Activated naive CD4-positive, alpha-beta T cell treated with anti-CD3 and anti-CD28 coated beads, Interleukin-2, amount 50 U/mL, for 16 hours (primary cell): ENCODE measurements at places on chromosomes 5 and 9.

DNA sequence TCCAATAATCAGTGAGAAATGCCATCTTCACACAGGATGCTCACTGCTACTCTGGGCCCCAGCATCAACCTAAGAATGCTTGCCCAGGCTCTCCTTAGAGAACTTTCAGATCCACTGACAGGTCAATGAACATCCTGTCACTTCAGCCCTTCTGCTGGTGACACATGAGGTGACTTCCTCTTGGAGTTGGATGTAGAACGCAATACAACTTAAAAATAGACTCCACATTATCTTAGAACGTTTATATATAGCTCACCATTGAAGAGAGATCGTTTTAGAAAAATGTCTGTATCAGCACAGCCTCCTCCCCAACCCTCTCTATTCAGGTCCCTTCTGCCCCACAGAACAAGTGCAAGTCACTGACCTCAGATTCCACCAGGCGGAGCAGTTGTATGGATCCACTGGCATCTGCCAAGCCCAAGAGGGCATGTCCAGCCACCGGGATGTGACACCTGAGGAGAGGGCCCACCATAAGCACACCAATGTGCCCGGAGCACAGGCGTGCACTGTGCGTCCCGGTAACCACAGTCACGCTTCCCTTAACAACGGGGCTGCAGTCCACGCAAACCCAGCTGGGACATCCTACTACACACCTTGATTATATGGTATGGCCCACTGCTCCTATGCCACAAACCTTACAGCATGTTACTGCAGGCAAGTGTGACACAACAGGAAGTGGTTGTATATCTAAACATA, 2.9 kb downstream of the DPH7 start:
- no peak for DNase-seq

DNA sequence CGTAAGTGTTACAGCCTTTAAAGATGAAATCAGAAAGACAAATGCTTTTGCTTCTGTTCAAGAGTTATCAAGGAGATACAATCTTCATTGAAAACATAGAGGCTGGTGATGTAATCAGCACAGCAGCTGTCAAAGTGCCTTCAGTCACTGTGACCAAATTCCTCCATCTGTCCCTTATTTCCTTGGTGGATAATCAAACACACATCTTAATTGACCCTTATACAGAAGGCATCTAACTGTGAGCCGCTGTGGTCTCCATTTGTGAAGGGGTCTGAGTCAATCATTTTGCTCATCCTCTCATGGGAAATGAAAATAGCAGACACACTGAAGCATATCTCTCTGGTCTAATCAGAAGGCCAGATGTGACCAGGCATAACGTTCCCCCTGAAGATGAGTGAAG, 130.1 kb upstream of the TLR4 start:
- no peak for DNase-seq

- DNase-seq, result peak; percentile 58
These were observed 78.9 kb downstream of the SEMA4D start for GRCh38 chr9:89418882-89419640.

GRCh38 chr5:10600626-10601245, 36.9 kb downstream of the ANKRD33B start:
- peak; percentile 26 for DNase-seq

GRCh38 chr9:90795871-90796317, 5.7 kb upstream of the SYK start:
- no peak for DNase-seq

DNA sequence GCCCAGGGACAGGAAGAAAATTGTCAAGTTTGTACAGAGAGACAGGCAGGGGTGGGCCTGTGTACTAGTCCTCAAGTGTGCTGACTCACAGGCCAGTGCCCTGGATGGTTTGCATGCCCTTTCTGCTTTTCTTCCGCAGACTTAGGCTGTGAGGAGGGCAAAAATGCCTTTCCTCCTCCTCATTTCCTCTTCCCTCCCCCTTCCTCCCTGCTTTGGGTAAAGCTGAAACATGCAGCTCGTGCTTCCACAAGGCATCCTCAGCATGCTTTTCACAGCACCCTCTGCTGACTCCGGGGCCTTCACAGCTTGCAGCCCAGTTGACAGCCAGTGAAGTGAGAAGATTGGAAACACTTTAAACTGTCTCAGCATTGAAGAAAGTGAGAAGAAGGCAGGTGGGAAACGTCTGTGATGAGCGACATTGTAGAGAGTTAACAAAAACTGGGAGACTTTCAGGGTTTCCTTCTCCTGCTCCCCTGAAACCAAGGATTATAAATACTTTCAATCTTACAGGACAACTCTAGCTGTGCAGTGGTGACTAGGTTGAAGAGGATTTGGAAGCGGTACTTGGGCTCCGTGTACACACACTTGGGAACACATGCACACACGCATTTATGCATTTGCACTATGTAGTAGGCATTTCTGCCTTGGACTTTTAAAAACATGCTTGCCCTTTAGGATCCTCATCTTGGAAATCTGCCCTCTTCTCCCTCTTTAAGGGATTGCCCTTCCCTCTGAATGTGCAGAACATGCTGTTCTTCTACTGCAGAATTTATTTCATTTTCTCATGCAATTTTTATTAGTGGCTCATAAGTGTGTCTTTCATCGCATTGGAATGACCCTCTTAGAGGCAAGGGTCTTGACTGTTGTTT, 138.8 kb downstream of the GRIA1 start:
- no peak for DNase-seq

DNA sequence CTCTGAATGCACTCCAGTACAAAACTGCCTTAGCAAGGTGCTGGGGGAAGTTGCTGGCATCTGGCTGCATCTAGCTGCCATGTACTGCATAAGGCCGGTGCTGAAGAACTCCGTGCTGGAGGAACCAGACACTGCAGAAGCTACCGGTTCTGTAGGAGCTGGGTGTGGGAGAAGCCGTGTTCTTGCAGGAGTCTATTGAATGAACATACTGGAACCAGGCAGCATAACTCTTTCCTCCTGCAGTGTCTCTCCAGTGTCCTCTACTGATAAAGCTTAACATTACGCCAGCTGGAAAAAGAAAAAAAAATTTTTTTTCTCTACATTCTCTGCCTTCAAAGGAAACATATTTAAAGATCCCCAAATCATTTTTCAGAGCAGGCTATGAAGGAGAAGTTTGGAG, 38.5 kb downstream of the VPS13A start:
- no peak for DNase-seq

- DNase-seq, result peak; percentile 71
These were observed 11.5 kb downstream of the SARDH start for GRCh38 chr9:133726401-133727276.

GRCh38 chr5:67746103-67746502, 469.5 kb upstream of the PIK3R1 start:
- DNase-seq, result no peak

DNA sequence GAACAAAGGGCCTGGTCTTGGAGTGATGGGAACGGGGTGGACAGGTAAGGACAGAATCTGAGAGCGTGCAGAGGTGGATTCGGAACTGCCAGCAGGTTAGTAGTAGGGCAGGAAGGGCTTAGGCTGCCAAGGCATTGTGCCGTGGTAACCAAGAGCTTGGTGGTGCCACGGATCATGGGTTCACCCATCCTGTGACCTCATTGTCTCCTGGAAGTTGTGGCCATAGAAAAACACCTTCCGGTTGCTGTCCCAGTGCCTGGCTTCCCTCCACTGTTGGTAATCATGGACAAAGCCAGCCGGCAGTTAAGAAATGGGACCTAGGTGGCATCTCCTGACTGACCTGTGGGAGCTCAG, 42.5 kb upstream of the CFAP157 start:
- DNase-seq, result no peak

- DNase-seq, result no peak
These were observed 28.5 kb upstream of the MATR3 start for GRCh38 chr5:139265001-139265400.

DNA sequence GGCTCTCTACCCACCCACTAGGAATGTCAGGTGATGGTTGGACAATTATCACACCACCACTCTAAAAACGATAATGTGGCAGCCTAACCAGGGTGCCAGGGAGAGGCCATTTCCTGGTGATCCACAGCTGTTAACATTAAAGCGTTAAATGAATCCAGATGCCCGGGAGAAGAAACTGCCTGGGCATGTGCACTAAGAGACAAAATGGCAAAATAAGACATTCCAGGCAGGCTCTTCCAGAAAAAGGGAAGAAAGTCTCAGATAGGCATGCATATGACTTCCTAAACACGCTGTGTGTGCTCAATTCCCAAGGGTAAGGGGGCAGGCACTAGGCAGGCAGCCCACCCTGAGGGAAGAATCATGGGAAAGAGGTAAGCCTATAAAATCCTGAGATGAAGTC, 4.6 kb upstream of the TXN start:
- no peak for DNase-seq

DNA sequence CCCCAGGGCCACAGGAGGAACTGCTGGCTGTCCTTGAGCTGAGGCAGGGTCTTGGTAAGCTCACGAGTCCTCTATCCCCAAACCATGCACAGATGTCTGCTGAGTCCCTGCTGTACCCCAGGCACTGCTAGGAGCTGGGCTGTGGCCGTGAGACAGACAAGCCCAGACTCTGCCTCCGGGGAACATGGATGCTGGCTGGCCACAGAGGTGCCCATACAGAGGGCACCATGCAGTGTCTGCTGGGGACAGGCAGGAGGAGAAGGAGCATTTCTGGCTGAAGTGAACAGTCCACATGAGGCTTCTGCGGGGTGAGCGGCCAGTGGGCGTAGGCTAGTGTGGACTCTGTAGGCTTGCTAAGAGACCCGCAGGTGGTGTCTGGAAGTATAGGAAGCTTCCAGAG, 4.8 kb upstream of the SEC16A start:
- DNase-seq, result no peak

- DNase-seq, result no peak
These were observed 3.5 kb upstream of the SMC2 start for GRCh38 chr9:104090578-104090977.

DNA sequence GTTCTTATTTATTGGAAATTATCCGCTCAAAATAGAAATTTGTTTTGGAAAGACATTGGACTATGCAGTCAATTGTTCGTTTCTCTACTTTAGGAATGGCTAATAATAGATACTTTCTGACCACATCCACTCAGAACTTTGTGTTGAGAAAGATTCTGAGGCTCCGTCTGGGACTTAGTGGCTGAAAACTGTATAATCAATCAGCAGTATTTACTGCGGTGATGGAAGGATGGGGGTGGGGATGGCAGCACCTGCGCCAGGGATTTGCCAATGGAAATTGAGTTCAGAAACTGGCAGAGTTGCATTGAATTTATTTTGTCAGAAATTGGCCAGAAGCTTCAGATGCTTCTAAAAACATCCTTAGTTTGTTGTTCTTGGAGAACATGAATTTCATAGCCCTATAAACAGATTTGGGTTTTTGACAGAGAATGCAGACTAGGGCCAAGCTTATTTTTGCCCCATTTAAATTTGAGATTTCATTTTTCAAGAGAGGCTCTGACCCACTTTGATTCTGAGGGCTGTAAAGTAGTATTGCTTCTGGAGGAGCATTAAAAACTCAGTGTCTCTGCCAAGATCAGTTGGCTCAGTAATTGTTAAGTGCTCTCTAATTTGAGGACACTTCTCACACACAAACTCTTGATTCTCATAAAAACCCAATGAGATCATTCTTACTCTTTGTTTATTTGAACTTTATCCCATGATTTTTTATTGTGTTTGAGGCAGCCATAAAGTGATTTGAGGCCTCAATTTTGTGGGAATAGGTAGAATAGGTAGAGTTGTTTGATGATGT, 215.1 kb downstream of the CD180 start:
- no peak for DNase-seq

- no peak for DNase-seq
These were observed 46.4 kb upstream of the PLIN2 start for GRCh38 chr9:19173598-19174125.
